ENCODE measurements at places on chromosomes 11 and 22.

DNA sequence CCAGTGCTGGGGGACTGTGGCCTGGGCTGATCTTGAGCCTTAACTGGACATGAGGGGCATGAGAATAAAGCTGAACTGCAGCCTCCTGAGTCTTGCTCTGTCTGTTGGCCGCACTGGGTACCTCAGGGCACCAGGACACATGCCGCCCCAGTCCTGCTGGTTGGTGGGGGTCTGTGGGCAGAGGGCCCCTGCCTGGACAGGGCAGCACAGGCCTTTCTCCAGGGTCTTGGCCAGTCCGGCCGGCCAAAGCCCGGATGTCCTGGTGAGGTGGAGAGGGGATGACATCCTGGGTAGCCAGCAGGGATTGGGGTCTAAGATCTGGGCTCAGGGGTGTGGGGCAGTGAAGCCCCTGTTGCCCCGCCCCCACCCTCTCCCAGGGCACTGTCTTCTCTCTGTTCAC, 1.5 kb upstream of the RPS6KA4 start:
- no peak for DNase-seq

DNA sequence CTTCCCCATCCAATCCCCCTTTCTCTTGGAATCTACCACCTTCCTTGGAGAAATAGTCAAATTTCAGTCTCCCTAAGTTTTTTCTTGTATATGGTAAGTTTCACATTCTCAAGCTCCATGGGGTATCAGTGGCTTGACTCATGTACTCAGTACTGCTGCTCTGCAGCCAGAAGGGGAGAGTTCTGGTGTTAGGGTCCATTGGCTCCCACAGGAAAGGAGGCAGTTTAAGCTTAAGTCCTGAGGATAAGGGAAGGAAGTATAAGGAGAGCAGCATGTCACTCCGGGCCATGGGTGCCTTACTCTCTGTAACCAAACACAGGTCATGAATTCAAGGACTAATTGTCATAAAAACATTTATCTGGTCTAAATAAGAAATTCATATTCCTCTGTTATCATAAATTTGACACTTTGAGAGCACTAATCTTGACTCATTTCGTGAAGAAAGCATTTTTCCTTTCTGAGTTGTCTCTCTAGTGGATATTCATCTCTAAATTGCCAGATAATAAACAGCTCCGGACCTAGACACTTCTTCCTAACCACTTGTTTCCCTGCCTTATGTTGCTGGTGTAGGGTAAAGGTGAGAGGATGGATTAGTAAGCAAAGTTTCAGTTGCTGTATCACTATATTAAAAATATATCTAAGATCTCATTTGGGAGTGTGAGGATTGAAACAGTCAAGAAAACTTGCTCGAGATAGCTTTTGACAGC, 20.1 kb upstream of the SORL1 start:
- DNase-seq: no peak

GRCh38 chr11:17986711-17987220, 26.1 kb downstream of the SERGEF start:
- DNase-seq: no peak

- no peak for DNase-seq
These were observed 63.0 kb downstream of the ARHGAP8 start for GRCh38 chr22:44815099-44816070.

DNA sequence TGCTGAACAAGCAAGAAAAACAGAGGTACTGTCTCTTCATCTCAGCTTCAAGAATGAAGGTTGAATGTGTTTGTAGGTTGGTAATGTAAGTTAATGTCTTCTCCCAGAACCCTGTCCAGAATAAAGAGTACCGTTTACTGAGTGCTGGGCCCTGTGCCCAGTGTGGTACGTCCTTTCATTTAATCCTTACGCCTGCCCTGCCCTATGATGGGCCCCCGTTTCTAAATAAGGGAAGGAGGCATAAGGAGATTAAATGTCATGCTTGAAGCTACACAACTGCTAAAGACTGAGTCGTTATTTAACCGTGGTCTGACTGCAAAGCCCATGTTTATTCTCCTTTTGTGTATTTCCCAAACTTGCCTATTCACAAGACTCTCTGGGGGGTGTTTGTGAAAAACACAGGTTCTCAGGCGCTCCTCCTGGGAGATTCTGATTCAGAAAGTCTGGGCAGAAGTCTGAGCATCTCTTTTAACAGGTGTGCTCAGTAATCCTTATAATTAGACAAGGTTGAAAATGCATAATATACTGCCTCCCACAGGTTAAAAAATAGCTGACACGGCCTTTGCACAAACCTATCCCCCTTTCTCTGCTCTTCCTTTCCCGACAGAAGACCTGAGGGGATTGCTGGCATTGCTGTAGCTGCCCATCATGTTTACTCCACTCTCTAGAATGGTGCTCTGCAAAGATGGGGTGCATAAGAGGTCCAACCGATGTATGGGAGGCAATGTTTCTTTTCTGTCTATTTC, 56.3 kb upstream of the ZBTB44 start:
- DNase-seq: no peak

All from fibroblast of skin of left quadriceps (primary cell).